Osteoblast (primary cell): ENCODE measurements at places on chromosomes 4 and X. TPM values are rescaled to one million over a fixed set of nuclear protein-coding genes. Genes with fewer than 3 reads are reported as not detected.

- DNase-seq = no peak
Observed at GRCh38 chr4:76058302-76058701, 16.2 kb upstream of the ART3 start.

DNA sequence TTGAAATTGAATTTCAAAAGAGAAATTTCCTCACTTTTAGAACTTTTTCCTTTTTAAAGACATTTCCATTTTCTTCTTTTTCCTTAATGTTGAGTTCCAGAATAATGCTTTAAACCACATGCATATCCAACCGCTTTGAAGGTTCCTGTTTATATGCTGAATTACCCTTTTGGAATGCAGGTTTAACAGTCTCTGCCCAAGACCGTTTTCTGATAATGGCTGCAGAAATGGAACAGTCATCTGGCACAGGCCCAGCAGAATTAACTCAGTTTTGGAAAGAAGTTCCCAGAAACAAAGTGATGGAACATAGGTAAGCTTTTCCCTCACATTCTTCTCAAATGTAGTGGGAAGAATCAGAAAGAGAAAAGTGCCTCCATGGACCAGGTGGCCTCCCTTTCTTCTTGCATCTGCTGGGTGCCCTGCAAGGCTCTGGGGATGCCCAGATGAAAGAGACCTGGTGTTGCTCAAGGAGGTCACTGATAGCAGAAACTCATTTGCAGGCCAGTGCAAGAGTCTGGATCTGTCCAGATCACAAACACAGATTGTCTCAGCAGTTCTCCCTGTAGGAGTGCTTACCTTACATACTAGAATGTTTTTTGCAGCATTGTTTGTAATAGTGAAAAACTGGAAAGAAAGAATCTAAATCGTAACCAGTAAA lies 42.9 kb downstream of the MOSPD2 start:
- no peak for DNase-seq

- DNase-seq = no peak
Observed at GRCh38 chr4:1363513-1363912, 16.5 kb downstream of the UVSSA start.

DNA sequence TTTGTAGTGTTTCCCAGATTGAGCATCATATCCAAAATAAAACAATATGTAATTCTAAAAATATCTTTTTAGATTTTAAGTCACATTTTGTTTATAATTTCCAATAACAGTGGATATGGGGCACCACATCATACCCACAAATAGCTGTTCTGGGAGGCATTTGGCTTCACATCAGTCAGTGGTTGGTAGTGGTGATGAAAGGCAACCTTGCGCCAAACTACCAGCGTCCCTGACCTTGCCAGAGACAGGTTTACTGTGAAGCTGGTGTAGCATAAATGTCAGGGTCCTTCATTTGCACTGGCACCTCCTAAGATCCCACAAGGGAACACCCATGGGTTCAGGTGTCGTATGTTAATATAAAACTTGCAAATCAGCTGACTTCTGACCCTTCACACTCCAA lies 222.2 kb downstream of the DCTD start:
- DNase-seq = no peak

- no peak for DNase-seq
Observed at GRCh38 chrX:128929271-128930057, 593.8 kb downstream of the SMARCA1 start.

- DNase-seq = peak; percentile 87
Observed at GRCh38 chrX:703866-704265, 73.3 kb downstream of the SHOX start.

GRCh38 chr4:119666653-119667091 lies 38.1 kb upstream of the PDE5A start:
- no peak for DNase-seq

- no peak for DNase-seq
Observed at GRCh38 chr4:140707325-140707724, 48.9 kb downstream of the TBC1D9 start.

DNA sequence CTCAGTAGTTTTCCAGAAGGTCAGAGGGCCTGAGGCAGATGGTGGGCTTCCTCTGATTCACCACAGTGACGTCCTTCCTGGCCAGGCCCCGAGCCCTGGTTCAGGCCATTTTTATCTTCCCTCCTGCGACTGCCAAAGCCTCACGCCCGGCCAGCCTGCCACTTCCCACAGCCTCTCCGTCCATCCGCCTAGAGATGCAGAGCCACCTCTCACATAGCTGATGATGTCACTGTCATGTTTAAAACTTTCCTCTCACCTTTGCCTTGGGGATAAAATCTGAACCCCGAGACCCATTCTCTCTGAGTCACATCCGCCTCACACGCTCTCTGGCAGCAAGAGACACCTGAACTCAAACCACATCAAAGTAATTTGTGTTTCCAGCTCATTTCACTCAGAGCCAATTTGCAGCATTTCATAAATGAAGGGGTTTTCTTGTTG lies 175.3 kb downstream of the QDPR start:
- DNase-seq = no peak

- DNase-seq = no peak
Observed at GRCh38 chr4:111693758-111694157, 451.5 kb upstream of the FAM241A start.

- peak; percentile 90 for DNase-seq
Observed at GRCh38 chrX:40012039-40012867, 85.5 kb downstream of the BCOR start.

DNA sequence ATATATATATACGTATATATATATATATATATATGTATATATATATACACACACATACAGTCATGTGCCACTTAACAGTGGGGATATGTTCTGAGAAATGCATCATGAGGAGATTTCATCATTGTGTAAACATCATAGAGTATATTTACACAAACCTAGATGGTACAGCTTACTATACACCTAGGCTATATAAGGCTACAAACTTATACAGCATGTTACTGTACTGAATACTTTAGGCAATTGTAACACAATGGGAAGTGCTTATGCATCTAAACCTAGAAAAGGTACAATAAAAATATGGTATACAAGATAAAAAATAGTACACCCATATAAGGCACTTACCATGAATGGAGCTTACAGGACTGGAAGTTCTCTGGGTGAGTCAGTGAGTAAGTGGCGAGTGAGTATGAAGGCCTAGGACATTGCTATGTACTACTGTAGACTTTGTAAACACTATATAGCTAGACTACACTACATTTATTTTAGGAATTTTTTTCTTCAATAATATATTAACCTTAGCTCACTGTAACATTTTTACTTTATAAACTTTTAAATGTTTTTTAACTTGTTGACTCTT lies 13.2 kb upstream of the CCSER1 start:
- DNase-seq = no peak

DNA sequence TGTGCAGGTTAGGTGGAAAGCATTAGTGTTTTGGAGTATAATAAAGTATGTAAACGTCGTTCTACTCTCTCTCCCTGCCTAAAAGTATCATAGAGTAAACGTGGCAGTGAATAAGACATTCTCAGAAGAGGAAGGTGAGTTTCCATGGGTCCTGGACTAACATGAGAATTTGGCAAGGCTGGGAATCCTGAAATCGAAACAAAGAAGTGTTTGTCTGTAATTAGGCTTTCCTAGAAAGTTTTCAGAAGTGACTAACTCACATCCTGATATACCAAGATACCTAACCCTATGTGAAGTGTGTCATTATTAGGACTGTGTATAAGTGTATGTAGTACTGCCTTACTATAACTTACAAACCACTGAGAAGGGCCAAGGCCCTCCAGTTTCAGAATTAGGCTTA lies 50.7 kb upstream of the MAOA start:
- no peak for DNase-seq

GRCh38 chr4:153467897-153468262 lies 1.7 kb downstream of the TMEM131L start:
- DNase-seq = no peak

DNA sequence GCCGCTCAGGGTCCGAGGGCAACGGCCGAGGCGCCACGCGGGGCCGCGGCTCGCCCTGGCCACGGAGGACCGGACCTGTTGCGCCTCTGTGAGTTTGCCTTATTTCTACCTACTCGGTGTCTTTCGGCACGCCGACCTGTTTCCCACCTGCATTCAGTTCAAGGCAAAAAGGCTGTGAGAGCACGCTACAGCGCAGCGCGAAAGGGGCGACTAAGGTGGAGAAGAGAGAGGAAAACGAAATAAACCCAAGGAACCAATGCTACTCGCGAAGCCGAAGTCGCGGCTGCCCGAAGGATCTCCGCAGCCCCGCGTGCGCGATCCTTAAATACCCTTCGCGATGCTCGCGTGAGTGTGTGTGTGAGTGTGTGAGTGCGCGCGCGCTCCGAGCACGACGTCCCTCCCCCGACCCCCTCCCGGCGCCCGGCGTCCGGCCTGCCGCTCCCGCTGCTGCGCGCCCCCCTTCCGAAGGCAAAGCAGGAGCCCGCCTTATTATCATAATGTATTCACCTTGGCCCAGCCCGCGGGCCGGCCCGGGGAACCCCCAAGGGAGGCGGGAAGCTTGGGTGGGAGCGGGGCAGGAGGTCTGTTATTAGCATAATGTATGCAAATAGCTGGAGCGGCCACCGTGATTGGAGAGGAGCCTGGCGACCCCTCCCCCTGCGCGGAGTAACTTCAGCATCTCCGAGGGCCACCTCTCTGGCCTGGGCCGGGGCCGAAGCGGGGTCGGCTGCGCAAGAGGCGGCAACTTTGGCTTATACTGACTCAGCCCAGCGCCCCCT lies at the start of gene COL25A1:
Gene COL25A1 (minus strand): TSS at position 298 of the 779 bp plus-strand sequence.
- peak; percentile 85 for DNase-seq

GRCh38 chr4:57094832-57095223 lies 15.4 kb downstream of the IGFBP7 start:
- DNase-seq = no peak

- DNase-seq = peak; percentile 21
Observed at GRCh38 chrX:67619253-67619652, 75.4 kb downstream of the AR start.

GRCh38 chr4:69617083-69617694 lies 22.3 kb downstream of the UGT2A2 start:
- no peak for DNase-seq

DNA sequence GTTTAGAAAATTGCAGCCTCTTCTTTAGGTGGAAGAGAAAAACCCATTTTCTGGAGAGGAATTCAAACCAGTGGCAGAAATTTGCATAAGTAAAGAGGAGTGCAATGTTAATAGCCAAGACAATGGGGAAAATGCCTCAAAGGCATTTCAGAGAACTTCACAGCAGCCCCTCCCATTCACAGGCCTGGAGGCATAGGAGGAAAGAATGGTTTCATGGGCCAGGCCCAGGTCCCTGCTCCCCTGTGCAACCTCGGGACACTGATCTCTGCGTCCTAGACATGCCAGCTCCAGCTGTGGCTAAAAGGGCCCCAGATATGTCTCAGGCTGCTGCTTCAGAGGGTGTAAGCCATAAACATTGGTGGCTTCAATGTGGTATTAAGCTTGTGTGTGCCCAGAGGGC lies 161.8 kb upstream of the CENPE start:
- no peak for DNase-seq

- no peak for DNase-seq
Observed at GRCh38 chrX:103663981-103664762, 22.3 kb downstream of the MORF4L2 start.

- DNase-seq = no peak
Observed at GRCh38 chr4:56764775-56765174, 56.7 kb downstream of the SPINK2 start.

GRCh38 chrX:71540801-71541200 lies 7.9 kb downstream of the OGT start:
- no peak for DNase-seq

GRCh38 chr4:33062155-33062806 lies 2342.1 kb downstream of the PCDH7 start:
- no peak for DNase-seq

- no peak for DNase-seq
Observed at GRCh38 chrX:51837921-51838320, 55.5 kb upstream of the MAGED1 start.

GRCh38 chr4:186570193-186570996 lies 15.0 kb upstream of the MTNR1A start:
- DNase-seq = no peak

TMEM154 gene
- total RNA-seq = 1.8 and 2.9 TPM in 2 replicates

KIAA0232 gene
- 23.9 and 25.0 TPM in 2 replicates for total RNA-seq

TIMM17B gene
- 20.6 and 24.2 TPM in 2 replicates for total RNA-seq

FGFBP1 gene
- not detected in 2 replicates for total RNA-seq

ZNF182 gene
- 4.1 and 4.3 TPM in 2 replicates for total RNA-seq

DUX4 gene
- total RNA-seq = not detected in 2 replicates

NKX6-1 gene
- under 0.01 TPM in 1 of 2 replicates, not detected in the other for total RNA-seq

WAS gene
- 0.36 TPM in 1 of 2 replicates, not detected in the other for total RNA-seq

KLHL5 gene
- total RNA-seq = 65.1 and 95.5 TPM in 2 replicates

FAM241A gene
- 2.1 and 2.2 TPM in 2 replicates for total RNA-seq
